ENCODE measurements at places on chromosomes 1 and 21.
A peak's percentile ranks its signal among the peaks of the same experiment; 100 is the strongest.

GRCh38 chr21:26070822-26071425 is 99.6 kb downstream of the APP start:
- DNase-seq, result peak; percentile 7

- DNase-seq, result no peak
These were observed 75.9 kb downstream of the IVNS1ABP start for GRCh38 chr1:185241127-185241526.

- DNase-seq, result no peak
These were observed 35.8 kb downstream of the OLFML3 start for GRCh38 chr1:114015075-114015474.

GRCh38 chr21:45176141-45176540 is 101.8 kb downstream of the ADARB1 start:
- no peak for DNase-seq

All from T47D (cell line).